HFFc6 (cell line): ENCODE measurements at places on chromosomes 6 and 20.
A peak's percentile ranks its signal among the peaks of the same experiment; 100 is the strongest.

- no peak for DNase-seq
Observed at GRCh38 chr6:162467679-162468078, 259.9 kb downstream of the PRKN start.

- DNase-seq: no peak
Observed at GRCh38 chr6:31687860-31688693, 7.2 kb upstream of the LY6G5C start.

GRCh38 chr6:82906951-82907350, 158.7 kb downstream of the UBE3D start:
- DNase-seq: peak; percentile 58

- DNase-seq: no peak
Observed at GRCh38 chr6:141764388-141764787, 368.3 kb upstream of the GJE1 start.

GRCh38 chr20:2172305-2173175, 70.9 kb downstream of the STK35 start:
- DNase-seq: peak; percentile 33

GRCh38 chr6:121383478-121383877, 49.2 kb upstream of the TBC1D32 start:
- DNase-seq: no peak

GRCh38 chr6:40439026-40439800, 148.0 kb downstream of the LRFN2 start:
- no peak for DNase-seq

DNA sequence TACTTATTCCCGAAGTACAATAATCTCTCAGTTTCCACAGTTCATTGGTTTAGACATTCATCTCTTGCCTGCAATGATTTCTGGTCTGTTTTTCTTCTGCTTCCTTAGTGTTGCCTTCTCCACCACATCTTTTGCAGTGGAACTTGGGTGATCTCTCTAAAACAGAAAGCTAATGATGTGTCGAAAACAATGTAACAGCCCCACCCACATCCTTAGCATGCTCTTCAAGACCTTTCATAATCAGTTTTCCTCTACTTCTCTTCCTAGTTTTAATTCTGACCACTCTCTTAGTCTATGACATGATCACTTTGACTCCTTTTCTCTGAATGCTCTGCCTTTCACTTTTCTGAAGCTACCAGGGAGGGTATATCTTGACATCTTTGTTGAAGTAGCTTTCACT, 1007.9 kb upstream of the CITED2 start:
- no peak for DNase-seq

DNA sequence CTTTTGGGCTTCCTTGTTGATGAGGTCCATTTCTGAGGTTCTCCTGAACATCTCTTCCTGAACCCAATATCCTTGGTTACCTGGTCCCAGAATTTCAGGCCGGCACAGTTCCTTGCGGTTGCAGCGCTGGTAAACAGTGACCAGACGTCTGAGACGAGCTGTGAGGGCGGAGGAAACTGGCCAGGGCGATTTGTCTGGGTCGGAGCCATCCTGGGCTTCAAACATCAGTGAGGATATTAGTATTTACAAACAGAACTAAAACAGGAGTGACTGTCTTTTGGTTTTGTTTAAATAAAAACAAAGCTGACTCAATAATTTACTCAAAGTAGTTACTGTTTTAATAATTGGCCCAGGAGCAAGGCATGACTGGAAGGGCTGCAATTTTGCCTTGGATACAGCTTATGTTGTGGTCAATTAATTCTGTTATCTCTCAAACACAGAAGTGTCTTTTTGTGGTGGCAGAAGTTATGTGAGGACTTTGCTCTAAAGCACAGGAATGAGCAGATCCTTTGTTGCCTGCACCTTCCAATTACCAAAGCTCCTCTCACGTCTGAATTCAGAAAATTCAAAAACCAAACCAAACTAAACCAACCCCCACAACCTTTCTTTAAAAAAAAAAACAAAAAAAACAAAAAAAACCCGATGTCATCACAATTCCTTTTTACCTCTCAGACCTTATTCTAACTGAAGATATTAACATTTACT, 58.7 kb upstream of the EMILIN3 start:
- peak; percentile 49 for DNase-seq

GRCh38 chr20:38471245-38471644, 1.4 kb upstream of the RALGAPB start:
- DNase-seq: no peak

DNA sequence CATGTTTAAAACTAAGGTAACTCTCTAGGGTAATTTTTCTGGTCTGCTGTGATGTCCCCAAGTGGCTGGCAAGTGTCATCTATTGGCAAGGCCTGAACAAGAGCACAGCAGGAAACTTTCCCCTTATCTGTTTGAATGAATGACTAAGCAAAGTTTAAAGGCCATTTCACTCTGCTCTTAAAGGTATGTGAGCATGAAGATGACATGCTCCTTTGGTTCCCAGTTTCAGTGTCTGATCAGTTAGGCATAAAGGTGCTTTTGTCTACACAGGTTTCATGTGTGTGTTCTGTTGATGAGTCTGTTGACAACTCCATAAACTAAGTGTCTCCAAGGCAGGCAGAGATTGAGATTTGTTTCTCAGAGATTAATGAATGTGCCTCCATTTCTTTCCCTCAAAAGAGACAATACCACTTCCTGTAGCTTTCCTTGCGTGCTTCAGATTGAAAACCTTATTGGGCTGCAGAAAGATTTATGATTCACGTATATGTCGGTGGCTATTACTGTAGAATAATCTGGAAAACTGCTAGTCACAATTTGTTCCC, 83.9 kb downstream of the MAP3K7 start:
- DNase-seq: no peak

GRCh38 chr20:34473262-34473883, 42.8 kb upstream of the DYNLRB1 start:
- peak; percentile 11 for DNase-seq

DNA sequence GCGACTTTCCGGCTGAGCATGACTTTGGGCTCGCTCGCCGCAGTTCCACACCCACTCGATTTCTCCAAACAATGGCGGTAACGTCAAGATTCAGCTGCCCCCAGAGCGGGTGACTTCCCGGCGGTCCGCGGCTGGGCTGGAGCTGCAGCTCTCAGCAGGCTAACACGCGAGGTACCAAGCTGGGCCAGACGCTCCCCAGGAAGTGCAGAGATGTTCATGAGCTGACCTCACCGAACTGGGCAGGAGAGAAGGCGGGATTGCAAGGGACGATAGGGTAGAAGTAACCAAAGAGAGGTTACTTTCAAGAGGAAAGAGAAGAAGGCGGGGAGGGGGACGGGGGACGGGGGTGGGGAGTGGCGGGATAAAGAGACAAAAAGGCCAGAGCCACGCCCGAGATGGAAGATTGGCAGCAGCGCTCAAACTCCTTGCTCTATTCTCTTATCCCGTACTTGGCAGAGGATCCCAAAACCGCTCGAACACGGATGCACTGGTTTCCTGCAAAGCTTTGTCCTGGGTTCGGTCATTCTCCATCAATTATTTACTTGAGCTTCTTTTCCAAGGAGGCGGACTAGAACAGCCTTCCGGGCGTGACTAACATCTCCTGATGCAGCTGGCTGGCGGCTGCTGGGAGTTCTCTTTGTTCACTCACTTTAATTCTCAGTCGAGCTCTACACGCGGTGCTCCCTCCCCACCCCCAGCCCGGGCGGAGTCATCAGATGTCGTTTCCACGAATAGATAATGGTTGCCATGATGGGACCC, at the start of gene MTCL3:
Gene MTCL3, minus strand, starts transcription at position 626 of the 759 bp plus-strand sequence.
- no peak for DNase-seq

GRCh38 chr20:62014889-62015537, 50.7 kb downstream of the TAF4 start:
- DNase-seq: no peak

GRCh38 chr6:113859349-113860180, 2.4 kb downstream of the MARCKS start:
- peak; percentile 32 for DNase-seq

GRCh38 chr6:14254505-14254904, 136.9 kb downstream of the CD83 start:
- no peak for DNase-seq

DNA sequence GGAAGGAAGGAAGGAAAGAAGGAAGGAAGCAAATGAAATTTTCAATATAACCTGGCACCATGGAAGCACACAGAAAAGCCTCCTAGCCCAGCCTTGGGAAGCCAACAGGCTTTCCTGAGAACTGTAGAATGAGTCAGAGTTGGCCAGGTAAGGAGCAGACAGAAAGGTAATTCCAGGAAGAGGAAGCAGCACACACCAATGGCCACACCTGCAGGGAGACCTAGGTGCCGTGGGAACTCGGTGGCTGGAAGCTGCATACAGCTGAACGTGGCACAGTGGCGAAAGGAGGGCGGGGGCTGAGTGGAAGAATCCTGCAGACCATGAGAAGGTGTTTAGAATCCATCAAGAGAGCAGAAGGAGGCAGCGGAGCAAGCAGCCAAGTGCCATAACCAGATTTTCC, 224.8 kb upstream of the RREB1 start:
- no peak for DNase-seq

- no peak for DNase-seq
Observed at GRCh38 chr6:29749308-29749662, 26.1 kb downstream of the HLA-F start.

DNA sequence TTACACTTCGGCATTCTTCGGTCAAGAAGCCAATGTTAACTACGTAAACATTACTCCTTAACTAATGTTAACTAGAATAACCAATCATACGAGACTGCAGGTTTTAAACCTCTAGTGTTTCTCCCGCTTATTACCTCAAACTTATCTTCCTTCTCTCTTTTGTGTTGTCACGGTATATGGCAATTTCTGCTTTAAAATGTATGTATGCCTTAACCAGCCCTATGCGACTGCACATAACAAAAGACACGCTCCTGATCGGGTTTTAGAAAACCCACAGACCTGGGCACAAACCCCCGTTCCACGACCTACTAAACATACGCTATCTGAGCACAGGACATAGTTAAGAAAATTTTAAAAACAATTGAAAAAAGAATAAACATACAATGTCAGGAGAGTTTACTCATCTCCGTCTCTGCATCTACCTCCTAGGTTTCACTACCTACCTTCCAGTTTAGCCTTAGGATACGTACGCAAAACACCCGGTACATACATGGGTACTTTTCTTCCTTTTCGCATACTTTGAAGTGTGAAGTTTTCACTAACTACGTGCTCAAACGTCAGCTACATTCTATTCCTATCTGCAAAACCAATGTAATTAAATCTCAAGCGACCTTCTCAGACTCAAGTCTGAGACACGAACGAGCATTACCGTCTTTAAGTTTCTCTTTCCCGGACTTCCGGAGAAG, 1.1 kb downstream of the CD164 start:
- DNase-seq: no peak

DNA sequence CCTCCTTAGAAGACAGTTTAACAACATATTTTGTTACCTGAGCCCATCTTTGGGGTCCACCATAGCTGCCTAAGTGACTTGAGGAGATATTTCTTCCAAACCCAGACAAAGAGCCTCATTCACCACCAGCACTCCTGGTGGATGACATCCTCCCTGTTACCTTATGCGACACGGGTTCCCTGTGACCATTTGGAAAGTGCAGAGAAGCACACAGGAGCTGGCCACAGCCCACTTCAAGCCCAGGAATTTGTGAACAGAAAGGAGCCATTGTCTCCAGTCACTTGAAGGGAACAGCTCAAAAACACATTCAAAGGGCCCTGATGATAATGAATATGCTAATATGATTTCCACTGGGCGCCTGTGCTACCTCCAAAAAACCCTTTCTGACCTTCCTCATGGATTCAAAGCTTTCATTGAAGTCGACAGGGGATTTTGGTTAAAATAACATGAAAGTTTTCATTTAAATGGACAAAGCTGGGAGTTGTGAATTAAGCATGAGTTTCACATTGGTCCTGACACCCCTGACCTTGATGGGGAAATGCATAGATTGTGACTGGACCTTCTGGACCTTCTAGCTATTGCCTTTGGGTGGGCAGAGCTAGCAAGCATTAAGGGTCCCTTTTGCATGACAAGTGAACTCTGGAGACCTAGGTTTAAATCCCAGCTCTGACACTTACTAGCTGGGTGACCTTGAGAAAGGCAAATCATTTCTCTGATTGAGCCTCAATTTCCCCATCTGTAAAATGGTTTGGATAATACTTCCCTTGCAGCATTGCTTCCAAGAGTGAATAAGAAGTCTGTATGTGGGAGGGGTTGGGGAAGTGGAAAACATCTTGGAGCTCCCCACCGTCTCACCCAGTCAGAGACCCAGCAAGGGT, 83.3 kb upstream of the SIRPA start:
- no peak for DNase-seq

DNA sequence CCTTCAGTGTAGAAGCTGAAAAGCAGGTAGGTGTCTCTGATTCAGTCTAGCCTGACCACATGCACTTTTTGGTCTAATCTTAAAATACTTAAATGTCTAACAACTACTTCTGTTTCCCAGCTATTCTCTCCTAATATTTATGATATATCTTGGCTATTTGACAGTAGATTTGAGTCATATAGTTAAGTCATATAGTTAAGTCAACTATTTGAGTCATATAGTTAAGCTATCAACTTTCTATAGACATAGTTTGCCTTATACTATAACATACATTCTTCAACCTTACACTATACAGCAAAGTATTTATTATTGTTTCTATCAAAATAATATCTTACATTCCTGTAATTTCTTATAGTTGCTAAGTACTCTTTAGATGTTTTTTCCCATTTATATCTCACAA, 110.9 kb downstream of the GMDS start:
- DNase-seq: no peak

GRCh38 chr6:79812195-79812594, 135.2 kb downstream of the ELOVL4 start:
- DNase-seq: no peak

GRCh38 chr6:154058963-154059680, 20.1 kb downstream of the OPRM1 start:
- DNase-seq: no peak

DNA sequence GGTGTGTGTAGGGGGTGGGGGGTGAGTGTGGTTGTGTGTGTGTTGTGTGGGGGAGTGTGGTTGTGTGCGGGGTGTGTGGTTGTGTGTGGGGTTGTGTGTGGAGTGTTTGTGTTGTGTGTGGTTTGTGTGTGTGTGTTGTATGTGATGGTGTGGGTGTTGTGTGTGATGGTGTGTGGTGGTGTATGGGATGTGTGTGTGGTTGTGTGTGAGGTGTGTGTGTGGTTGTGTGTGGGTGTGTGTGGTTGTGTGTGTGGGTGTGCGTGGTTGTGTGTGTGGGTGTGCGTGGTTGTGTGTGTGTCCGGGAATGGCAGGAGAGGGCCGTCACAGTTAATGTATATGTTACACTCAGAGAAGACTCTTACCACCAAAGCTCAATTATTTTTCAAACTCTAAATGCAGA, 79.8 kb downstream of the TBXT start:
- DNase-seq: no peak

GRCh38 chr6:162108041-162108440, 619.5 kb downstream of the PRKN start:
- no peak for DNase-seq

DNA sequence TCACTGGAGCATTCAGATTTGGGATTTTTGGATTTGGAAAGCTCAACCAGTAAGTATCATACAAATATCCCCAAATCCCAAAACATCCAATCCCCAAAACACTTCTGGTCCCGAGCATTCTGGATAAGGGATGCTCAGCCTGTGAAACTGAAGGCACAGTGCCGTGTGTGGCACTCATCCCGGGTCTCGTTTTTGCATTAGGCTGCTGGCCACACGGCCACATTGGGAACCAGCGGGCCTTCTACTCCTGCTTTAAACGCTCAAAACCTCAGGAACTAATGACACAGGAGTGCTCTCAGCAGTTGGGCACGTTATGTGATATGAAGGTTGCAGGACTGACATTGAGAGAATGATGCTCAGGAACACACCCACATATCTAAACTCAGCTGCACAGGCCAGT, 35.6 kb downstream of the PSMG4 start:
- no peak for DNase-seq
